ENCODE measurements at places on chromosomes 2 and 18.

GRCh38 chr18:34911661-34912384 lies 129.4 kb upstream of the MAPRE2 start:
- peak; percentile 94 for DNase-seq

GRCh38 chr2:45028276-45028675 lies 19.0 kb upstream of the SIX2 start:
- no peak for DNase-seq

DNA sequence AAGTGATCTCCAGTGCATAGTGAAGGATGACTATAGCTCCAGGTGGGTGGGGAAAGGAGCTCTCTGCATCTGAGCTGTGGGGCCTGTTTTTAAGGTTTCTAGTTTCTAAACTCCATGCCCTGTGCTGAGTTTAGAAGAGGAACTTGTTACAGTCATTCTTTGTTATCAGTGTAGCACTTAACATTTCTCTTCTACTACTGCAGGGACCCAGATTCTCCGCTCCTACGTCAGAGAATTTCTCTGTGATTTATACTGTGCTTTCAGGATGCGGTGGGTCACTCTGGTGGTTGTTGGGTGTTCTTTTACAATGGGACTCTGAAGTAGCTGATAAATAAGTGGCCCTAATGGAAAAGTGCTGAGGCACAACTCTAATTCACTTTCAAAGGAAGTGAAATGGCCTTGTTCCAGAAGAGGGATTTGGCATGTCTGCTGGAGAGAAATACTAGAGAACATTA lies 122.0 kb downstream of the WDSUB1 start:
- DNase-seq = no peak

DNA sequence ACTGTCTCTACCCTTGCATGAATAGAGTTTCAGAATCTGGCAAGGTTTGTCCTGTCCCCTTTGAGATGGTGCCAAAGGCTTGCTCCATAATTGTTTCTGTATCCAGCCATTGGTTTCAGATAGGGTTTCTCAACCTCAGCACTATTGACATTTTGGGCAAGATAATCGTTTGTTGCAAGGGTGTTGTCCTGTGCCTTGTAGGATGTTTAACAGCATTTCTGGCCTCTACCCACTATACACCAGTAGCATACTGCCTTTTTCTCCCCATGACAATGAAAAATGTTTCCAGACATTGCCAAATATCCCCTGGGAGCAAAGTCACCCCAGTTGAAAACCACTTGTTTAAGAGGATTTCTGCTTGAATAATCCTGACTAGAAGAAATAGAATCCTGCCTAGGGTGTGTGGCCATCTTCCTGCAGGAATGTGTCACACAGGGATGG lies 126.8 kb downstream of the CDC42EP3 start:
- DNase-seq = no peak

DNA sequence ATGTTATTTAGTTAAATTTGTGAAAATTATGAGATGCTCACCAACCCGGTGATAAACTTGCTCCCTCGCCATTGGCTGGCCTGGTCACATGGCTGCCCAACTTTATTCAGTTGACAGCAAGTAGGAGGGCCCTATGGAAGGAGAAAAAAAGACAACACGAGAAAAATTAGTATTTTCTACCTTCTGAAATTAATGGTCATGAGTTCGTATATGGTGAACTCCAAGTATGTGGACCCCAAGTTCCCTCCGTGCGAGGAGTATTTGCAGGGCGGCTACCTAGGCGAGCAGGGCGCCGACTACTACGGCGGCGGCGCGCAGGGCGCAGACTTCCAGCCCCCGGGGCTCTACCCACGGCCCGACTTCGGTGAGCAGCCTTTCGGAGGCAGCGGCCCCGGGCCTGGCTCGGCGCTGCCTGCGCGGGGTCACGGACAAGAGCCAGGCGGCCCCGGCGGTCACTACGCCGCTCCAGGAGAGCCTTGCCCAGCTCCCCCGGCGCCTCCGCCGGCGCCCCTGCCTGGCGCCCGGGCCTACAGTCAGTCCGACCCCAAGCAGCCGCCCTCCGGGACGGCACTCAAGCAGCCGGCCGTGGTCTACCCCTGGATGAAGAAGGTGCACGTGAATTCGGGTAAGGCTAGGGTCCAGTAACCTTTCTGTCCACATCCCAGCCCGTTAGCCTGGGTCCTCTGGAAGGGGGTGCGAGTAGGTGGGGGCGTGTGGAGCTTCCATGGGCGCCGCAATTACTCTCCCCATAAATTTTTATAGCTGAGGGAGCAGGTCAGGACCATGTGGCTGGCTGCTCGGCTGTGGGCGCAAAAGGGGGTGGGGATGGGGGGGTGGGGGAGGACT lies at the start of gene HOXD4:
TSS of gene HOXD4 (plus strand) at position 109 of the 846 bp plus-strand sequence. CDS start at position 193, 84 bp downstream.
- DNase-seq = no peak

GRCh38 chr18:46161703-46162396 lies 57.7 kb downstream of the HAUS1 start:
- no peak for DNase-seq

All from fibroblast of skin of left biceps (primary cell).